Esophagus muscularis mucosa (tissue), 4 donors: ENCODE measurements at places on chromosomes 13 and 19. TPM values are rescaled to one million over a fixed set of nuclear protein-coding genes. Genes with fewer than 3 reads are reported as not detected.

DNA sequence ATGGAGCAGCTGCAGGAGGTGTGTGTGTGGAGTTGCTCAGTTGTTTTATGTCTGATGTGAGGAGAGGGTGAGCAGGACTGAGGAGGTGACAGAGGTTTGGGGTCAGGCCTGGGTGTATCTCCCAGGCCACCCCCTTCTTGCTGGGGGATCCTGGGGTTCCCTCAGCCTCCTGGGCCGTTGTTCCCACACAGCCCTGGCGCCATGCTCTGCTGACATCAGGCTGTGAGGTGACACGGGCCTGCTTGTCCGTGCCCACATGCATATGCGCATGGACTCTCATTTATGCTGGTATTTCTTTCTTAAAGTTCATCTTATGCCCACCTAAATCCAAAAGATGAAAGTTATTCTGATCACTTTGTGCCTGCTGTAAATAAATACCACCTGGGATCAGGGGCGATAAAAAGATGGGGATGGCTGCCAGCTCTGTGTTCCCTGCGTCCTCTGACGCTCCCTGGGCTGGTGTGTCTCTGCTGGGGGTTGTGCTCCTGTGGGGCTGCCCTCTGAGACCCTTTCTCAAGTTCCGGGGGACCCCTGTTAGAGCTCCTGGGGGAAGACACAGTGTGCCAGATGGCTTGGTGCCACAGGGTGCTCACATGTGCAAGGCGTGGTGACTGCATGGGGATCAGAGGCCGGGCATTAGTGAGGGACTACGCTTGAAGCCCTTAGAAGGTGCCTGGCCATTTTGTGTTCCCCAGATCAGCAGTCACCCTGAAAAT, 12.6 kb downstream of the NAXD start:
- no peak for DNase-seq

DNA sequence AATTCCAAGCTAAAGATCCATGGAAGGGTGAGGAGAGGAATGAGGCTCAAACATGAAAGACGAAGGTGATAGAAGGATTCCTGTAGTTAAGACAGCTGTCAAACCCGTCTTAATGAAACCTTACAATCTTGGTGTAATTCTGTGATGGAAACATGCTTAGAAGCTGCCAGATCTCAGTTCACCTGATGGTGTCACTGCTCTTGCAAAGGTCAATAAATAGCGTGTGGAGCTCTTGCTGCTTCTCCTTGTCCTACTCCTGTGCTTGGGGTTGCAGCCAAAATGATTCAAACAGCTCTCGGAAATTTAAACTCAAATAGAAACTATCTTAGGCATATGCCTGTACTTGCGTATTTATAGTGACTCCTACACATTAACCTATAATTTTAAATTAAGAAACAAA, 1705.0 kb downstream of the OLFM4 start:
- no peak for DNase-seq

- DNase-seq = no peak
Observed at GRCh38 chr13:27039171-27039701, 132.4 kb downstream of the USP12 start.

DNA sequence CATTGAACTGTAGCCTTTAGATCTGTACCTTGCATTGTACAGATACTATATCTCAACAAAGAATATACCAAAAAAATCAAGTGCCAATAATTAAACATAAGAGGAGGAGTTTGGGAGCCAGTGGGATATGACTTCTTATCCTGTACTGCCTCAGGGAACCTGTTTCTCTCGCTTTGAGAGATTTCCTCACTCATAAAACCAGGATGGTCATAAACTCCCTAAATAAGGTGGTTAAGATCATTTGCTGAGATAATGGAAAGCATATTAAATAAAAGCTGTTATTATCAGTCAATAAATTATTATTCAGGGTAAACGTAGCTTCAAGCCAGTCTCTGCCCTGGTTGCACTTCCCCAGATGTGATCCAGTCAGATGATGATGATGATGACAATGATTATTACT, 17.0 kb downstream of the OPA3 start:
- DNase-seq = no peak

PPP2R1A gene
- 192 TPM for total RNA-seq

DNA sequence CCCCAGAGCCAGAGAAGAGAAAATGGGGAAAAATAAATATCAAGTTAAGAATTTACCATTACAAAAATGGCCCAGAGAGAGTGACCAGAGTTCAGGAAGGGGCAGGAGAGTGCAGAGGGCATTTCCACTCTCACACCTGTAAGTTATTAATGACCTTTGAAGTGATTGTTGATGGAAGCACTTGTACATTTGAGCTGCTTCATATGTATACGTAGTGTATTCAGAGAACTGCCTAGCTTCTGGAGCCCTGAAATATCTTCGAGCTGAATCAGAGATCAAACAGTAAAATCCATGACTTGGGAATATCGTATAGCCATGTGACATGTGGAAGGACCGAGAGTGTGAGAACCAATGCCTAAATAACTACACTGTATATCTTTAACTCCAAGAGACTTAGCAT, 49.2 kb upstream of the PCCA start:
- DNase-seq = no peak

TGFBR3L gene
- 2.2 TPM for total RNA-seq

VMAC gene
- total RNA-seq = 5.0 TPM

ZNF627 gene
- 7.9 TPM for total RNA-seq

DNA sequence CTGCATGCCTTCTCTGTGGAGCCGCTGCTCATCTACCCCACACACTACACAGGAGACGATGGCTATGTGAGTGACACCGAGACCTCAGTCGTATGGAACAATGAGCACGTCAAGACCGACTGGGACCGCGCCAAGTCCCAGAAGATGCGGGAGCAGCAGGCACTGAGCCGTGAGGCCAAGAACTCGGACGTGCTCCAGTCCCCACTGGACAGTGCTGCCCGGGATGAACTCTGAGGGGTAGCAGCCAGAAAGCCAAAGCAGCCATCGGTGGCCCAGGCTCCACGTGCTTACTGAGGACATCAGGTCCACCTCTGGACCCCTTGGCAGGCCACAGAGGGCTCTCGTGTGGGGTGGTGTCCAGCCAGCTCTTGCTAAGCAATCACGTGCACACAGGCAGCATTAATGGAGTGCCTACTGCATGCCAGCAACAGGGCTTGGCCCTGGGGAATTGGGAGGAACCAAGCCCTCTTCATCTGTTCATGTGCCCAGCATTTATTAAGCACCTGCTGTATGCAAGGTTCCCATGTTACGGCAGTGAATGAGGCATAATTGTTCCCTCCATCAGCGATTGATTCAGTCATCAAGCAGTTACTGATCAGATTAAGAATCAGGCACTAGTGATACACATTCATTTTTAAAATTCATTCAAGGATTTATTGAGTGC, 25.9 kb downstream of the COLGALT1 start:
- no peak for DNase-seq

GRCh38 chr19:38888876-38889275, 10.5 kb downstream of the SIRT2 start:
- DNase-seq = no peak

KLK1 gene
- total RNA-seq = not detected
